ENCODE measurements at places on chromosomes 2 and 18.

GRCh38 chr2:60644951-60645350 lies 91.5 kb upstream of the BCL11A start:
- DNase-seq: no peak

- no peak for DNase-seq
Observed at GRCh38 chr2:82665691-82666090, 1793.4 kb downstream of the SUCLG1 start.

DNA sequence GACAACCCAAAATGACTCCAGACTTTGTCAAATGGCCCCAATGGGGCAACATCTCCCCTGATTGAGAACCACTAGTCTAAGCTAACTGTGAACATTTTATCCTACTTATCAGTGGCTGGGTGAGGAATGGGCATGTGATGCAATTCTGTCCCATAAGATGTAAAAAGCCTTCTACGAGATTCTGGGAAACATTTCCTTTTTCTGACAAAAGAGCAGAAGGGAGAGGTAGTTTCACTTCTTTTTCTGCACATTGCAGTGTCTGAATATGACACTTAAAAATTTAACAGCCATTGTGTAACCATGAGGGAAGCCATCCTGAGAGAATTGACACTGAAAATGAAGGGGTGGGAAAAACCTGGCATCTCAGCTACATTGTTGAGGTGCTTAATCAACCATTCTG lies 17.3 kb upstream of the MARCHF4 start:
- DNase-seq: no peak

- peak; percentile 84 for DNase-seq
Observed at GRCh38 chr2:240820607-240821428, 799 bp upstream of the KIF1A start.

DNA sequence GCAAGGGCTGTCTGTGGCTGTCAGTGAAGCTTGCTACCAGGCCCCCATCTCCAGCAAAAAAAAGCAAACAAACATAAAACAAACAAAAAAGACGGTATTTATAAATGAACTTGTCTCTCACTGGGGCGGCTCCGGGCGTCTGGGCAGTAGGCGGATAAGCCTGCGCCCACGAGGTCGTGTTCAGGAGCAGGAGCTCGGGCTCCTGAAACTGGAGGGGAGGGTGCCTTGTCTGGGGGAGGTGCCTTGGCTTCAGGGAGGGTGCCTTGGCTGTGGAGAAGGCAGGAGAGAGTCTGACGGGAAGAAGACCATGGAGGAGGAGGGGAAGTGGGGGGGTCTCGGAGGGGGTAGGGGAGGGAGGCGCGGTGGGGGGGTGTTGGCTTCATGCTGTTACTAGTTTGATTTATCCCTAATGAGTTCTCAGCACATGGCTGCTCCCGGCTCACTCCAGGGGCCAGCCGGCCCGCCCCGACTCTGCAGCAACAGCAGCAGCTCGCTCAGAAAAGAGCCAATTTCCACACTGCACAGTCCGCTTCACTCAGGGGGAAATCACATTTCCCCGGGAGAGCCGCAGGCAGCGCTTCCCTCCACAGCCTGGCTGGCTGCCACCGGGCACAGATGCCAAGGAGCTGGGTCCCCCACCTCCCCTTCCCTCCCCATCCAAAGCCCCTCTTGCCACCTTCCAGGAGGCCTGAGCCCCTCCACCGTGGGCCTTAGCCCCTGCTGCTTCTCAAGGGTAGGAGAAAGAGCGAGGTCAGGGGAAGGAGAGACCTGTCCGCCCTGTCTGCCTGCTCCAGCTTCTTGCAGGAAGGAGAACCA lies 38.7 kb downstream of the PSD4 start:
- peak; percentile 63 for DNase-seq

GRCh38 chr18:44556296-44556695 lies 124.4 kb upstream of the SETBP1 start:
- no peak for DNase-seq

DNA sequence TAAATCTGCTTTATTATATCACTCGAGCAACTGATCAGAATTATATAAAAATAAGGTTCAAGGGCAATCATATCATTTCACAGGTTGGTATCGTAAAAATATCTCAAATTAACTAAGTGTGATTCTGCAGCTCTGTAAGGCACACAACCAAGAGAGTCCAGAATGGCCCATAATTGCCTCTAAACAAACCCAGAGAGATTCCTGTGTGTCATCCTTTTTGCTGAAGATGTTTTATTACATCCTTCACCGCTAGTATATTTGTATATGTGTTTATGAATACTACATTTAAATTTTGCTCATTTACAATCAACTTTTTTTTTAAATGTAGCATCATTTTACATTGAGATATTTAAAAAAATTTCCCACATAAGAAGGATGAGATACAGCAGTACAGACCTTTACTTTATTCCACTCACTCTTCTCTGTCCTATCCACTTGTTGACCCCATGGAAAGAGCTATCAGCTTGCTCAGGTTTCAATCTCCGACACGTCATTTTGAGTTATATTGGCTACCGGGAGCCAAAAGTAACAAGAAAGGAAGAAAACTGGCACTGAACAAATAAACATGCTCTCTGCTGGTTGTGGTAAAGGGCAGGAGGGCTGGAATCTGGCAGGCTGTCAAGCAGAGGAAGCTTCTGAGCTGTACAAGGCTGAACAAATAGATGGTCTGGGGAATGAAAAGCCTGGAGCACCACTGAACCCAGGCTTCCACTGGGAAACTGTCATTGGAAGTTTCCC lies 23.1 kb downstream of the PLA2R1 start:
- peak; percentile 63 for DNase-seq

DNA sequence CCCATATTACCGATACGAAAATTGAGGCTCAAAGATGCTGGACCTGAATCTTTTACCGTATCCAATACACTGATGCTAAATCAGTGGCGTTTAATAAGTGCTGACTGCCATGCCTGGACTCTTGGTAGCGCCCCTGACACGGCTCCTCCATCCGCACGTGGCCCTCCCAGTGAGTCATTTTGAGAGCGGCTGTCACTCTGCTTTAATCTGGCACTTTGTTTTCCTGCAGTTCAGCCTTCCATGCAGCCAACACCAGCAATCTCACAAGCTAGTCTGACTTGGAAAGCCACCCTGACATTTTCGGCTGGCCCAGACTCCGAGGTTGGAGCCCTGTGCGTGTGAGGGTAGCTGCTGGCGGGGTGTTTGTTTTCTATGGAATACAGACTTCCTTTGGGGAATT lies 155.1 kb upstream of the LMAN1 start:
- no peak for DNase-seq

DNA sequence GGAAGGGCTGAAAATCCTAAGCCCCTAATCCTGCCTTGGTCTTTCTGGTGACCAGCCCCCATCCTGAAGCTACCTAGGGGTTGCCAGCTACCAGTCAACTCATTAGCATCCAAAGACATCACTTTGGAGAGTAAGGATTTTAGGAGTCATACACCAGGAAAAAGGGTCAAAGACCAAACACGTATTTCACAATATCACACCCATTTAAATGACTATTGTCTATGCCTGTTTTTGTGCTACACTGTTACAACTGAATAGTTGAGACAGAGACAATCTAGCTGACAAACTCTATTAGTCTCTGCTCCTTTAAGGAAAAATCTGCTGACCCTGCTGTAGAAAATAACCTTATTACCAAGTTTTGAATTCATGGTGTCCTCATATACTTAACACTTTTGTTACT lies 21.0 kb upstream of the RBBP8 start:
- no peak for DNase-seq

- DNase-seq: no peak
Observed at GRCh38 chr18:10682368-10682714, 156.5 kb downstream of the NAPG start.

- DNase-seq: no peak
Observed at GRCh38 chr2:109447776-109448175, 166.0 kb downstream of the SEPTIN10 start.

DNA sequence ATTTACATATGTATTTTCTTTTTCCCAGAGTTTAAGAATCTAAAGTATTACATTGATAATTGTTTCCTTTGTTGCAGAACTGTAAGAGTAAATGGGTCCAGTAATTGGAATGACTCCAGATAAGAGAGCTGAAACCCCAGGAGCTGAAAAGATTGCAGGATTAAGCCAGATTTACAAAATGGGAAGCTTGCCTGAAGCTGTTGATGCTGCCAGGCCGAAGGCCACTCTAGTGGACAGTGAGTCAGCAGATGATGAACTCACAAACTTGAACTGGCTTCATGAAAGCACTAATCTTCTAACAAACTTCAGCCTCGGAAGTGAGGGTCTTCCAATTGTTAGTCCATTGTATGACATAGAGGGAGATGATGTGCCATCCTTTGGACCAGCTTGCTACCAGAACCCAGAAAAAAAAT lies 183.8 kb upstream of the STON1 start:
- no peak for DNase-seq

DNA sequence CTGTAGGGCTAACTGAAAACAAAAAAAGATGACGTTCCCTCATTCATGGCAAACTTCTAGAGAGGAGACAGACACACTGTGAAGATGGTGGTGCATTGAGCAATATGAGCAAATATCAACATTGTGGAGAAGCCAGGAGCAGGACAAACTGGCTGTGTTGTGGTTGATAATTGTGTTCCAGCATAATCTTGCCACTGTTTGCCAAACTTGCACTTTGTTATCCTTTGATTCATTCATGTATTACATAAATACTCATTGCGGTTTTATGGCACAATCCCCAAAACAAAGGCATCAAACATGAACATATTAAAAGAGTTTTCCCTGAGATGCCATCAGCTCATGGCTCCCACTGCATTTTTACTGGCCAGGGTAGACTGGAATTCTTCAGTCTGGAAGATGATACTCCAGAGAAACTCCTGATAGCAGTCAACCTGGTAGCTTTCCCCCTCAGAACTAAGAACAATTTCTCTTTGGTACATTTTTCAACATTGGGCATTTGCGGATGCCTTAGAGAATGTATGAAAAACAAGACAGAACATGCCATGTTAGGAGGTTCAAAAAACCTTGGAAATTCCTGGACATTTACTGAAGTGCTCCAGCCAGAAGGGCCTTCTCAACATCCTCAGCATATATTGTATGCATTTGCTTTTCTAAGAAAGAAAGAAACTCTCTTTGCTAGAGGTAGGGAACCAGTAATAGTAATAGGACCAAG lies 487.4 kb upstream of the CELF4 start:
- DNase-seq: no peak

DNA sequence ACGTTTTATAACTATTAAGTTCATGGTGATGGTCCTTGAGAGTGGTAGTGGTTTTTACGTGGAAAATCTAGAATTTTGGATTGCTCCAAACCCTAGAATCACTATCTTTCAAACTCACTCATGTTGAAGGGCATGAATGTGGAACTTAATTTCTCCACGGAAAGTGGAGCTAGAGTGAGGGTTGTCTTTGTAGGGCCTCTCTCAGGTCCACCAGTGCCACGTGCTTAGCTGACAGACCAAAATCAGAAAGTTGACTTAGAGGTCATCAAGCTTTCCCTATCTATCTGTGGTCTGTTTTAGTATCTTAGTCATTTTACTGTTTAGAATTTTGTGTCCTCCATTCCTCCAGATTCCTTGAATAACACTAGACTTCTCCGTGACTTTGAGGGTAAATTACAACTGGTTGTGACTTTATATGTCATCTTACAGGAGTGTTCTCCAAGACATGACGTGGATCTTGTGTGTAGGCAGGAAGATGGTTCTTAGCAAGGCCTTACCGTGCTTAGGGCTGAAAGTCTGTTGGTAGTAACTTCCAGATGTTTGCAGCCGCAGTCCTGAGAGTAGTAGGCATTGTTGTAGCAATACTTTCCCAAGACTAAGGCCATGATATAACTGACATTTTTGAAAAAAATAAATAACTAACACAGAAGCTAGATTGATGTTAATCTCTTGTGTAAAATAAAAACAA lies 26.8 kb downstream of the DIS3L2 start:
- no peak for DNase-seq

GRCh38 chr2:9397201-9397600 lies 26.1 kb downstream of the ITGB1BP1 start:
- DNase-seq: no peak

- no peak for DNase-seq
Observed at GRCh38 chr2:16855183-16855582, 189.5 kb upstream of the CYRIA start.

- DNase-seq: no peak
Observed at GRCh38 chr18:778194-778927, 33.7 kb downstream of the YES1 start.

GRCh38 chr2:173226899-173227698 lies 127.6 kb upstream of the CDCA7 start:
- no peak for DNase-seq

- no peak for DNase-seq
Observed at GRCh38 chr2:236119476-236119875, 48.7 kb downstream of the GBX2 start.

DNA sequence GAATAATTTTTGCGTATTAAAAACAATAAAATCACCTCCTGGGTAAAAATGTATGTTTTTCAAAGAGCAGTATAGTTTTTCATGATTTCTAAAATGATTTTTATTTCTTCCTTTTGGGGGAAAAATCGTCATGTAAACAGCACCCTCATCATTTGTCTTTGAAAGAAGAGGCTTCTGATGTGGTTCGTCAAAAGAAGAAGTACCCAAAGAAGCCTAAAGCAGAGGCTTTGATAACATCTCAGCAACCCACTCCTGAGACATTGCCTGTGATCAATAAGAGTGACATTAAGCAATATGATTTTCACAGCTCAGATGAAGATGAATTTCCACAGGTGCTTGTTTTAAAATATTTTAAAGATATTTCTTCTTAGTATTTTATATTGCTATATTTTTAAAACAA lies 110.2 kb upstream of the KIF5C start:
- DNase-seq: no peak

DNA sequence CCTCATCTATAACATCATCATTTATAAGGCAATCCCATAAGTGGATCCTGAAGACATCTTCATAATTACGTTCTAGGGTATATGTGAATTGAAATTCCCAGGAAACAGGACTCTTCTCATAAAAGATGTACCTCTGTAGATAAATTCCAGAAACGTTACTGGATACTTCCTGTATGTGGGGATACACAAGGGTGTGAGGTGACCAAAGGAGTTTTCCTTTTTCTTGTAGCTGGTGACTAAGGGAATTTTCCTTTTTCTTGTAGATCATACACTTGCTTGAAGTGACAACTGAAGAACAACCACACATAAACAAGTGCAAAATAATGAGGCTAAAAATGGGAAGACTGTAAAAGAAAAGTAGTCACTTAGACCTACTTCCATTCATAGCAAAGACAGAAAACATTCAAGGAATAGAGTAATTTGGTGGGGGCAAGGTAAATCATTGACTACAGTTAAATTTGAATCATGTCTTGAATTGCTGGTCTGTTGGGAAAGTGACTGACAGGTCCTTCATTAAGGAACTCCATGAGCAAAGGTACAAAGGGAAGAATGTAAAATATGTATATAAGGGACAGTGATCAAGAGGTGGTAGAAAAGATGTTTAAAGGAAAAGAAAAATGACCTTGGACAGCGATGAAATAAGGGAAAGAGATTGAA lies 53.2 kb upstream of the UBE2E3 start:
- DNase-seq: no peak

- no peak for DNase-seq
Observed at GRCh38 chr18:5066380-5066977, 130.6 kb downstream of the AKAIN1 start.

- no peak for DNase-seq
Observed at GRCh38 chr2:8281950-8282857, 399.7 kb upstream of the ID2 start.

Data from COR-L47 (cell line).